ENCODE measurements at places on chromosomes 5 and 9. TPM values are rescaled to one million over a fixed set of nuclear protein-coding genes. Genes with fewer than 3 reads are reported as not detected.

The IL9 gene
- total RNA-seq = not detected

The STKLD1 gene
- 1.1 TPM for total RNA-seq

The PCA3 gene
- total RNA-seq = not detected

The SMC2 gene
- total RNA-seq = 10.6 TPM

- no peak for DNase-seq
These were observed 64.9 kb downstream of the ZNF618 start for GRCh38 chr9:113941056-113941455.

Data from left cardiac atrium (tissue), 4 donors.